ENCODE measurements at places on chromosomes 4 and X.

- DNase-seq: no peak
Observed at GRCh38 chr4:121597346-121597934, 99.3 kb downstream of the ANXA5 start.

- DNase-seq: no peak
Observed at GRCh38 chr4:179817317-179817716, 2375.1 kb upstream of the AGA start.

DNA sequence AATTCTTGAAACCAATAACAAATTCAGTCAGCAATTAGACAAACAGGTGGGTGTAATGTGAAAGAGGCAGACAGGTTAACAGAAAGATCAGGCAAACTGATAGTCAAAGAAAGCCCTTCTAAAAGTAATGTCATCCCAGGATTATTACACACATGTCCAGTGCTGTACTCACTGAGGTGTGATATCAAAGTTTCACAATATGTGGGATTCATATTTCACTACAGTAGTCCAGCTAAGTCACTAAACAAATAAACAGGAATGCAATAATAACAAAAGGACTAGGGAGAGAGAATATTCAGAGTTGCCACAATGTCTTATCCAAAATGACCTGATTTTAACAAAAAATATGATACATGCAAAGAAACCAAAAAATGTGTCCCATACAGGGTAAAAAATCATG, 787.5 kb downstream of the FSTL5 start:
- no peak for DNase-seq

GRCh38 chrX:26219351-26219750, 3.4 kb downstream of the MAGEB5 start:
- no peak for DNase-seq

DNA sequence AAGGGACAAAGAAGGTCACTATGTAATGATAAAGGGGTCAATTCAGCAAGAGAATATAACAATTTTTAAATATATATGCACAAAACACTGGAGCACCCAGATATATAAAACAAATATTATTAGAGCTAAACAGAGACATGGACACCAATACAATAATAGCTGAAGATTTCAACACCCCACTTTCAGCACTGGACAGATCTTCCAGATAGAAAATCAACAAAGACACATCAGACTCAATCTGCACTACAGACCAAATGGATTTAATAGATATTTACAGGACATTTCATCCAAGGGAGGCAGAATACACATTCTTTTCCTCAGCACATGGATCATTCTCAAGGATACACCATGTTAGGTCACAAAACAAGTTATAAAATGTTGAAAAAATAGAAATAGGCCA, 111.4 kb downstream of the SOX3 start:
- DNase-seq: no peak

DNA sequence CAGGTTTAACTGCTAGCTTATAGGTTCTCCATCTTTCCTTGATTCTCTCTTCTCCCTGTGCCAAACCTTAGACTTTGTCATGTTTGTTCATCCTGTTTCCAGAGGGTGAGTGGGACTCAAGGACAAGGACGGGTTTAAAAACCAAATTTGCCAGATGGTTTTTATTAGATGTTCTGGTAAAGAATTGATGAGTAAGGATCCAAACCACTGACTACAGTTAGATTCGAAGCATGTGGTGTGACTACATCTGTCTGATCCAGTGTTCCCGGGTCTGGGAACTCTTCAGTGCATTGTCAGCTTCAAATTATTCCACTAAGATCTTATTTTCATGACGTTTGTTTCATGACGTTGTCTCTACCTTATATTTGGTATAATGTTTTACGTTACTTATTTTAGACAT, 37.5 kb downstream of the MTMR1 start:
- no peak for DNase-seq

- no peak for DNase-seq
Observed at GRCh38 chr4:53378171-53378482, 686 bp downstream of the FIP1L1 start.

- DNase-seq: no peak
Observed at GRCh38 chr4:109728385-109728784, 1.5 kb downstream of the PLA2G12A start.

DNA sequence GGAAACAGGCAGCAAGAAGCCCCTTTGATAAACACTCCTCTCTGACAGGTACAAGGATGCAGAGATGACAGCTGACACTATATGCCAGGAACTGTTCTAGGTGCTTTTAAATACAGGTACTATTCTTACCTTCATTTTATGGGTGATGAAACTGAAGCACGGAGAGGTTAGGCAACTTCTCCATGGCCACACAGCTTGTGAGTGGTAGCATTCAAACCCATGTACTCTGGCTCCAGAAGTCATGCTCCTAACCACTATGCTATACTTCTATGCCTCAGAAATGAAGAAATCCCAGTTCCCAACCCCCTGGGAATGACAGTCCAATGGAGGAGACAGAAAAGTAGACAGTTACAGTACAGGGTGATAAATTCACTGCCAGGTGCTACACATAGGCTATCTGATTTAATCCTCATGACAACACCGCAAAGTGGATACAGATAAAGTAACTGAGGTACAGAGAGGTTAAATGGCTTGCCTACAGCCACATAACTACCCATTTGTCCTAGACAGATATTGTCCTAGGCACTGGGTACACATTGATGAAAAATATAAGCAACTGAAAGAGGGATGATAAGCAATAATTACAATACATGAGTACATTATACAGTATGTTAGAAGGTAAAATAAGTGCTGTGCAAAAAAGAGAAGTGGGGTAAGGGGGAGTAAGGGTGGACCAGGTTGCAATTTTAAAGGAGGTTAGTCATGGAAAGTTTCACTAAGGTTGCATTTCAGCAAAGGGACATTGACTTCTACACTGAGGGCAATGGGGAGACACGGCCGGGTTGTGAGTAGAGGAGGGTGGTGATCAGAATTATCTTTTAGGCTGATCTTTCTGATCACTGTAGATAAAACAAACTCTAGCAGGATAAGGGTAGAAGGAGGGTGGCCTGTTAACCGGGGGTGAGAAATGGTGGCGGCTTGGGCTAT, 1.6 kb upstream of the F8 start:
- DNase-seq: no peak

DNA sequence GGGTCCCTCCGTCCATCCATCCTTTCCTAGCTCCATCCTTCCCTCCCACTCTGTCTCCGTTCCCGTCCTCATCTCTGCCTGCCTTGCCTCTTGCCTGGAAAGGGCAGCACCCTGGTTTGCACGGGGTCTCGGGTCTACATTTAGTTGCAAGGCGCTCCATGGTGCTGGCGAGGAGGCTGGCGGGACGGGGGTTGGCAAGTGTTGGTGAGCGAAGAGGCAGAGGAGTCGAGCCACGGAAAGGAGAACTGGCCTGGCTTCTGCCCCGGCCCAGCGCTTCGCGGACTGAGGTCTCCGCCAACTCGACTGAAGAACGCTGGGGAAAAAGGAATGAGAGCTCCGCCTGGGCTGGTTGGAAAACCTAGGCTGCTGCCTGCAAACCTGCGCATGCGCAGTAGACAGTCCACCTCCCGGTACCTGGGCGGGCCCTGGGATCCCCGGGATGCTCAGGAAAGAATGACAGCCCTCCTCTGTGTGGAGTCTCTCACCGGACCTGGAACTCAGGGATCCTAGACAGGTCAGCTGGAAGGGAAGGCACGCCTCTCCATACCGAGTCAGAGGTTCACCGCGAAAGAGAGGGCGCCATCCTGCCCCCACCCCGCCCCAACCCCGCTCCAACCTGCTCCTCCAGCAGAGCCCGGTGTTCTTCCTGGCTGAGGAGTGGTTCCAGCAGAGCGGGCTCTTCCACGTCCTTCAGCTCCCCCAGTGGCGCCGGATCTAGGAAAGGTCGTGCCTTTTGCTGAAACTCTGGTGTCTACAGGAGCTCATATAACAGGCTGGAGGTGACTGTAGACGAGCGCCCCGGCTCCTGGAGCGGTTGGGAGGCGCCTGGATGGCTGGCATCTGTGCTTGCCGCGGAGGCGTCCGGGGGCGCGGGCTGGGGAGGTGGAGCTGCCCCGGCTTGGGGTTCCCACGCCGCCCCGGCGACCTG, 6.0 kb downstream of the FRG2 start:
- no peak for DNase-seq

GRCh38 chr4:144295286-144295995, 154.9 kb upstream of the GYPA start:
- DNase-seq: no peak

- DNase-seq: no peak
Observed at GRCh38 chr4:153501578-153501977, 35.4 kb downstream of the TMEM131L start.

DNA sequence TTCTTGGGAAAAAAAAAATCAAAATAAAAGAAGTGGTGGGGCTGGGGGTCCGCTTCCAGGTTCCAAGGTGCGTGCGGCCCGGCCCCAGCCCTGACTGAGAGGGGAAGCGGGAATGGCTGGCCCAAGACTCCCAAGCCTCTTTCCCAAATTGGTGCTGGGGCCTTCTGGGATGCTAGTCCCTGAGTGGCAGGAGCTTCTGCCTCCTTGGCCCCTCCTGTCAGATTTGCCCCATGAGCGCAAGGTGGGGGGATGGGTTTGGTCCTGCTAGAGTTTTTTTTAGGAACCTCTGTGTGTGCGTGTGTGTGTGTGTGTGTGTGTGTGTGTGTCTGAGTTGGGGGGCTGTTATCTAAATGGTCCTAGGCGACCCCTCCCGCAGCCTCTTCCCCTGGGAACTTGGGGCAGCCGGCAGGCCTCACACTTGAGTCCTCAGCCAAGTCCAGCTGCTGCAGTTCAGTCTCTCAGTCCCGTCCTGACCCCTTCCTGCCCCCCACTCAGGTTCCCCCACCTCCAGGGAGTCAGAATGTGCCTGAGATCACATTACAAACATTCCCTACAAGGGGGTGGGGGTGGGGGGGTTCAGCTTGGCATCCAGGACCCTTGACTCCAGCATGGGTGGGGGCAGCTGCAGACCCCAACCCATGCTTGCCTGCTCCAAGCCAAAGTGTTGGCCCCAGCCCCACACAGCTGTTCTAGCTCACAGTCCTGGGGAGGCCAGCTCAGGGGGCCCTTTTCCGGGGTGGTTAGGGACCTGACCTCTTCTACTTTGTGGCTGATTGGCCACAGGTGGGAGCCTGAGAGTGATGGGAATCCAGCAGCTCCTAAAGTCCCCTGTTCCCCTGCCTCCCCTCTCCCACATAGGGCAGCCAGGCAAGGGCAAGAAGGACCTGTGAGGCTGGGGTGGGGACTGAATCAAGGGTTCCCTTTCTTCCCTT, 4.0 kb downstream of the EFNB1 start:
- no peak for DNase-seq

DNA sequence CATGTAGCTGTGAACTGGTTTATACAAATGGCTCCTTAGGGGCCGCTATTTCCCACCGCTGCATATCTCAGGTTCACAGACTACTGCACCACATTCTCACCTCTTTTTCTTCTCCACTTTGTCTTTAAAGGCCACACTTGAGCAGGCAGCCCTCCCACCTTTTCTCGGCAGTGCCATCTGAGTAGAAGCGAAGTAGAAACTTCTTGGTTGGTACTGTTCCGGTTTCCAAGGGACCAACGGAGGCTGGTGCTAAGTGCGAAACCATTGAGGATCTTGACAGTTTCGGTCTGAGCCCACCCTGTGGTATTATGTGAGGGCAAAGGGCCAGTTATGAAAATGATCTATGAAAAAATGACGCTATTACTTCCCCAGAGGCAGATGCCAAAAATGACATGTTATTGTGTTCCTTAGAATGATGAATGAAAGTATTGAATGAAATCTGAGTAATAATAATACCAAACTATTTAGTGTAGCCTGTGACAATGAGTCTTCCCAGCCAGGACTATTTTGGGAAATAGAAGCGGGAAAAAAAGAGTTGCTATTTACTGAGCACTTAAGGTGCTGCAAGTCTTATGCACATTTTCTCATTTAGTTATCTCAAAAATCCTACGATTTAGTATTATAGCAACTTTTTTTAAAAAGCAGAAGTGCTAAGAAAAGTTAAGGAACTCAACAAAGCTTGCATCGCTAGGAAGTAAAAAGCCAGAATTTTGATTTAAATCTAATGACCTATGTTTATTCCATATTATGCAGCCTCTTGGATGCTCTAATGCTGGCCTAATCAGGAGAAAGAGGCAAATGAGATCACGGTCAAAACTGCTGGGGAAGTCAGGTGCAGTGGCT, 29.6 kb upstream of the CHRNA9 start:
- DNase-seq: no peak

DNA sequence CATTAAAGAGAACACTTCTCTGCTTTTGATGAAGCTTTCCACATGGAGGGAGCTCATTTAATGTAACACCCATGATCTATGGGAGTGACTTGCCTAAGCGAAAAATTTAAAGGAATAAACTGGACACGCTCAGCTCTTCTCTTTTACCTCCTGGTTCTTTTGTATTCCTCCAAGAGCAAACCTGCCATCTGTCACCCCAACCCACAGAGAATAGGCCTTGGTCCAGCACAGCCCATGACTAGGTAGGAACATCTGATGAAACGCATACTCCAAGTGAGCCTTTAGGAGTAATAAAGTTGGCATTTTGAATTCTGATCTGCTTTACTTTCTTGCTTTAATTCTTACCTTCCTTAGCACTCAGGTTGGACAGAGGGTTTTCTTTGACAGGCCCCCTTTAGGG, 389.0 kb downstream of the HNRNPD start:
- DNase-seq: no peak

DNA sequence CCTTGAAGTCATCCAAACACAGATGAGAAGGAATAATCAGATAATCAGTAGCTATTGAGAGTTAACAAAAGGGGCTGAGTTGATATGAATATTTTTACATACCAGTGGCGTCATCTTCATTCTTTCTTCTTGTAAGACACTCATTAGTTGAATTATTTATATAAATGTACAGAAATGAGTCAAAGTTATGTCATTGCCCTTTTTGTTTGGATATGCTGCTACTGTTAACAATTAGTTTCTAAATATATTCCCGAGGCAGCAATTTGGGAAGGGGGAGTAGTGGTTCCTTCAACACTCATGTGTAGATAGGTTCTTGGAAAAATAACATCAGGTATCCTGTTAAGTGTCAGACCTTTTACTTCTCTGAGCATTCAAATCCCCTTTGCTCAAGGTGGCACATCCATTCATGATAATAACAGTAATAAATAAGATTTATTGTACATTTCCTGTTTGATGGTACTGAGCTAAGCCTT, 436.6 kb downstream of the SPRY1 start:
- no peak for DNase-seq

DNA sequence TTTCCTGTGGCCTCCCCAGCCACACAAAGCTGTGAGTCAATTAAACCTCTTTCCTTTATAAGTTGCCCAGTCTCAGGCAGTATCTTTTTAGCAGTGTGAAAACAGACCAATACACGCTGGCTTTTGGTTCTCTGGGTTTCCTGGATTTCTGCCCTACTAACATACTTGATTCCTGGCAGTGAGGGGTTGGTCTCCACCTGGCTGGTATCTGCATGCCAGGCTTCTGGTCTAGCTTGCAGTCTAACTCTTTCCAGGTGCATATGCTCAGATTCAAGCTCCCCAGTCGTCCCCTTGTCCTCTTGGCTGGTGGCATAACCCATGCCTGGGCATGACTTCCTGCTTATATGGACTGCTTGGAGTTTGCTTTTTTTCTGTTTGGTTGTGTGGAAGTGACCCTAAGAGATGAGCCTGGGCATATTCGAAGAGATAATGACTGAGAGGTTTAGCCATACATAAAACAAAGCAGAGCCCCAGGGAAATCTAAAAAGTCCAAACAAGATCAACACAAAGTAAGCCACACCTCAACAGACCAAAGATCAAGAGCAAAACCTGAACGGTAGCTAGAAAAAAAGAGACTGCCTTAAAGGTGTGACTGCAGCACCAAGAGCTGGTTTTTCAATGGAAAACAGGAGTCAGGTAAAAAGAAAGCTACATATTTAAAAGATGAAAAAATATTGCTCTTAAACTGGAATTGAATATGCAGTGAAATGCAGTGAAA, 102.1 kb upstream of the STS start:
- no peak for DNase-seq
